Kidney (tissue), 22 donors: ENCODE measurements at places on chromosomes 2 and 18.

DNA sequence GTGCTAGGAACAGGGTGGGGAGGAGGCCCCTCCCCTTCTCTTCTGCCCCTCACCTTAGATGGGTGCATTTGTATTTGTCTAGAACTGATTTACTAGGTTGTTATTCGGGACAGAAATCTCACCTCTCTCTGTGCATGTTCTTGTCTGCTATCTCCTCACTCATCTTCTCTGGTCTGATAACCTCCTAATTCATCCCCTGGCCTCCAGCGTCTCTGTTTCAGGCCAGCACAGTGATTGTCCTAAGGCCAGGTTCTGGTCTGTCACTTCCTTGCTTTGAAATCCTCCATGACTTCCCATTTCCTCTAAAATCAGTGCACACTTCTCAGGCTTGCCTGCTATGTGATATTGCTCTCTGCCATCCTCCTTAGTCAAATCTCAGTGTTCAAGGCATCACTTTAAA, 58.4 kb downstream of the CELF4 start:
- no peak for DNase-seq

- DNase-seq, result no peak
Measured at GRCh38 chr2:12284487-12284886, 432.2 kb upstream of the TRIB2 start.

- DNase-seq, result no peak
Measured at GRCh38 chr2:120783371-120783791, 47.7 kb downstream of the GLI2 start.

DNA sequence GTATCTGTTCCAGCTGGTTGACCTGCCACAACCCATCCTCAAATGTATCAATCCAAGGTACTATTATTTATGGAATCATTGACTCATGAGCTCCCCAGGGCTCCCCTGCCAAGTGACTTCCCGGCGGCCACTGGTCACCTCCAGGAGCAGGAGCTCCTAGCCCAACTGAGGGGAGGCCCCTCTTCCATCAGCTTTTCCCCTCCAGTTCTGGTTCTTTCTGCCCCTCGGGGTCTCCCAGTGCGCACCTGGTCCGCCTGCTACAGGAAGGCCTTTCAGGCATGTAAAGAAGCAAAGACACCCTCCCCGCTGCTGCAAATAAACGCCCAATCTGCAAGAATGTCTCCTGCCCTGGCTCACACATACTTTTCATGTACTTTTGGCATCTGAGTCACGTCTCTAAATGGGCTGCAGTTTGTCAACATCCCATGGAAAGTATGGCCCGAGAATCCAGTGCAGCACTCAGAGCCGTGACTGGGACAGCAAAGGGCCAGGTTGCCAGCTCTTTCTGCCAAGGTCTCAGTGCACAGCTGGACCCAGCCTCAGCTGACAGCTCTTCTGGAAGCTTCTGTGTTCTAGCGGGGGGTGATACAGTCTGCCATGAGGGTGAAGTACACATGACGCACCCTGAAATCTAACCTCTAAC, 41.4 kb downstream of the KLHL29 start:
- DNase-seq, result peak; percentile 39
